A549 treated with dexamethasone at 1 μM for 4 hours (cell line): ENCODE measurements at places on chromosomes 16 and 17. TPM values are rescaled to one million over a fixed set of nuclear protein-coding genes. Genes with fewer than 3 reads are reported as not detected.

Gene DBNDD1
- 43.4 to 61.0 TPM (median 59.3 TPM) in 5 replicates for total RNA-seq

Gene SRCIN1
- 1.6 to 3.3 TPM (median 2.4 TPM) in 5 replicates for total RNA-seq

Gene PRM2
- total RNA-seq, result not detected in 5 replicates

Gene PRR29
- total RNA-seq, result 0.31 to 1.2 TPM (median 0.54 TPM) in 5 replicates

Gene TCAP
- total RNA-seq, result 0.53 to 1.1 TPM (median 0.92 TPM) in 5 replicates

Gene CALCOCO2
- total RNA-seq, result 76.5 to 92.9 TPM (median 91.9 TPM) in 5 replicates

Gene KRT28
- not detected in 5 replicates for total RNA-seq

Gene CDRT15
- not detected in 5 replicates for total RNA-seq

Gene IFI35
- total RNA-seq, result 16.3 to 18.6 TPM (median 17.6 TPM) in 5 replicates

Gene IRX6
- total RNA-seq, result not detected in 5 replicates

Gene TMEM88
- total RNA-seq, result 0.16 to 1.2 TPM (median 0.64 TPM) in 5 replicates

Gene BEAN1
- total RNA-seq, result 4.7 to 8.5 TPM (median 6.1 TPM) in 5 replicates

Gene AGRP
- 0.13 TPM in 1 of 5 replicates, not detected in the others for total RNA-seq

Gene SPHK1
- total RNA-seq, result 28.2 to 36.9 TPM (median 30.4 TPM) in 5 replicates

Gene OR1E1
- not detected in 5 replicates for total RNA-seq

Gene OR1D2
- total RNA-seq, result not detected in 5 replicates

Gene TOM1L1
- total RNA-seq, result 34.2 to 39.7 TPM (median 38.4 TPM) in 5 replicates

Gene TELO2
- total RNA-seq, result 22.4 to 37.9 TPM (median 33.0 TPM) in 5 replicates
